ENCODE measurements at places on chromosomes 2 and 18.
A peak's percentile ranks its signal among the peaks of the same experiment; 100 is the strongest.

DNA sequence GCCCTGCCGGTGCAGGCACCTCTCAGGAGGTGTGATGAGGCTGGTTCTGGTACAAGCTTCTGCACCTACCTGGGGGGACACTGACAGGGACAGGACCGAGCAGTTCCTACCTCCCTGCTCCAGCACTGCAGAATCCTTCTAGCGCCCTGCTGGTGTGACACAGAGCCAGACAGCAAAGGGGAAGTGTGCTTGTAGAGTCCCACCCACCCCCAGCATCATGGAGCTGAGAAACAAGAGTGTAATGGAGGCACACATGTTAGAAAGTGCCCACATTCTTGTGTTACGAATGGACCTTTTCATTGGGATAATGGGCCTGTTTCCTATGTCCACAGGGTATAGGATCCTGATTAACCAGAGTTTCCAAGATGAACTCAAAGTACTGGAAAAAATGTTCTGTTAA is 38.3 kb downstream of the OXER1 start:
- DNase-seq = no peak

DNA sequence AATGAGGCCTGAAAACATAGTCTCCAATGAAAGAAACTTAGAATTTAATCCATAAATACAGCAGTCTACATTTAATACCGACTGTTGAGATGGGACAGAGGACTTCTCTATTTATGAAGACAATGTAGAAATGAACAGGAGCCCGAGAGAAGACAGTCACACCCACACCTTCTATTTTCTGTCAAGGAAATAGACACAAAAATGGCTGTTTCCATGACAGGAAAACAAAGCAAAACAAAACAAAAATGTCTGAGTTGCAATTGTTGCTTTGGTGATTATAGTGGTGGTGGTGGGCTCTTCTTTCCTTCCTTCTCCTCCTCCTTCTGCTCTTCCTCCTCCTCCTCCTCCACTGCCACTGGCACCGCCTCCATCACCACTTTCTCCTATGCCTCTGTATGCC is 72.3 kb upstream of the CCDC68 start:
- DNase-seq = no peak

DNA sequence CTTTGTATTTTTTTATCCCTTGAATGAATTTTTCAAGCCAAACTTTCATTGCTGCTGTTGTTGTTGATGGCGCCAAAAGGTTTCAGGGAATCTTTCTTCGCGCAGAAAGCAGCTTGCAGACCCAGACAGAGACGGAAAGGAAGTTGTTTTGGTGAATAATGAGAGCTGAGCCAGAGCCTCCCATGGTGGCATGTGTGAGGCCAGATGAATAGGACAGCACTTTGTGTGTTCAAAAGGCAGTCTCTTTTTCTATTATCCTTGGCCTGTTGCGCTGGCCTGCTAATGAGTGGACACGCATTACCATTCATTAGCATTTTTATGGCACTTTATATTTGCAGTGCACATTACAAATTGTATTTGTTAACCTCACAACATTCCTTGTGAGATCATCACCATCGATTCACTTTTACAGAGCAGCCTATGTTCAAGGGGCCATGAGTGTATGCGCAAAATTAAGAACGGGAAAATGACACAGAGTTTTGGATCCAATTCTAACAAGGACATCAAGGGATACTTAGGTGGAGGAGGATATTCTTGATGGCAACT is 754.7 kb downstream of the BCL11A start:
- no peak for DNase-seq

GRCh38 chr2:132465917-132466316 is 49.3 kb downstream of the GPR39 start:
- DNase-seq = no peak

DNA sequence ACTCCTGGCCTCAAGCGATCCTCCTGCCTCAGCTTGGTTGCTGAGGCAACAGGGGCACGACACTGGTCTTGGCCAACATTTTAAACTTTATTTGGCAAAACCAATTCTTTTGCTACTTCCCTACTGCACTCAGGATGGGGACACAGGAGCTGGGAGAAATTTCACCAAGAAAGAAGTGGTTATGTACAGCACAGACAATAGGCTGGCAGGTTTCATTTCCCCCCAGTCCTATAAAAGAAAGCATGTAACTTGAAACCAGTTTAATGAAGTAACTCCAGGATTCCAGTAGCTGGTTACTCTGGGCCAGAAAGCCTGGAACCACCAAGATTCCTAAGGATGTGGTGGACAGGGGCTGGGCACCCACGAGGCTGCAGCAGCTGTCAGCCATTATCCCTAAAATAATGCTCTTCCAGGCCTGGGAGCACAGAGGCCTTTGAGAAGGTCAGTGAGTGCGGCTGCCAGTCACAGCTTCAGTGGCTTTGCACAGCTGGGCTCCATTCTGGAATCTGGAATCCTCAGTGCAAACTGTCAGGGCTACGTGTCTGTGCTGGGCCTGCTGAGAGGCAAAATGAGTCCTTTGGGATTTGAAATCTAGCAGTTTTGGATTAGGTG is 142.3 kb upstream of the ITGA6 start:
- no peak for DNase-seq

GRCh38 chr2:68762665-68763064 is 28.1 kb downstream of the ARHGAP25 start:
- peak; percentile 82 for DNase-seq

- no peak for DNase-seq
Measured at GRCh38 chr2:200168641-200169555, 137.6 kb upstream of the SPATS2L start.

GRCh38 chr2:206471524-206472062 is 28.3 kb downstream of the ADAM23 start:
- DNase-seq = no peak

DNA sequence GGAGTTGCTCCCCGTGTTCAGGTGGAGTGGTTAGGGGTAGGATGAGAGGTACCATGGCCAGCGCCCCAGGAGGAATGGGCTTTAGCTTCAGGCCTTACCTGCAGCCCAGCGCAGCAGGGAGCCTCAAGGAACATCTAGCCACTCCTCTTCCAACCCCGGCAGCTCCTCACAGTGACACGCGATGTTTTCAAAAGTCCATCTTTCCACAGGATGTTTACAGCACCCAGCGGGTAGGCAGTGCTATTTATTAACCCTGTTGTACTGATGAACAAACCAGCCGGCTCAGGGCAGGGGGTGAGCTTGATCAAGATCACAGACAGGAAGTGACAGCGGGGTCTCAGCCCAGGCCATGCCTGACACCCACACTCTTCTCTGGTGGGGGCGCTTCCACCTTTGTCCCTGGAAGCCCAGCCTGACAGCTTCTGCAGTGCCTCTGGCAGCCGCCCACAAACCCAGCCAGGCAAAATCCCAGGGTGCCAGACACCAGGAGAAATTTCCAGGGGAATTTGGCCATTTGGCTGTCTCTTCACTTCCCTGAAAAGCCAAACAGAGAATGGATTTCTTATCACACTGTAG is 18.4 kb upstream of the PRLH start:
- no peak for DNase-seq

All from CD4-positive, alpha-beta T cell treated with Interleukin-4 for 4 hours (primary cell).